Foreskin melanocyte (primary cell): ENCODE measurements at places on chromosomes 1 and 21.

DNA sequence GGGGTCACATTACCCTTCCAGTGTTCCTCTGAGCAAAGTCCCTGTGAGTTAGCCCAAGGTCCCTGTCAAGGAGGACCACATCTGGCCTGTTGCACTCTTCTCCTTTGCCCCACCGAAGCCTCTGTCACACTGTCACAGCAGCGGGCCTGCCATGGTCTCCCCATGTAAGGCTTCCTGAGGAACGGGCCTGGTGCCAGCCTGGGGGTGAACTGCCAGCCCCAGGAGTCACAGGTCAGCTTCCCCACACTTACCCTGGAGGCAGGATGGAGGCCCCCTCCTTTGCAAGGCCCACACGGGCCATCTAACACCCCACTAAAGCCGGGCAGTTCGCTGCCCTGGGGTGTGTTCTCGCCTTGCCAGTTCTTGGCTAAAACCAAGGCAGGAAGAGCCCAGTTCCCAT, 14.1 kb downstream of the TNFRSF1B start:
- no peak for DNase-seq

DNA sequence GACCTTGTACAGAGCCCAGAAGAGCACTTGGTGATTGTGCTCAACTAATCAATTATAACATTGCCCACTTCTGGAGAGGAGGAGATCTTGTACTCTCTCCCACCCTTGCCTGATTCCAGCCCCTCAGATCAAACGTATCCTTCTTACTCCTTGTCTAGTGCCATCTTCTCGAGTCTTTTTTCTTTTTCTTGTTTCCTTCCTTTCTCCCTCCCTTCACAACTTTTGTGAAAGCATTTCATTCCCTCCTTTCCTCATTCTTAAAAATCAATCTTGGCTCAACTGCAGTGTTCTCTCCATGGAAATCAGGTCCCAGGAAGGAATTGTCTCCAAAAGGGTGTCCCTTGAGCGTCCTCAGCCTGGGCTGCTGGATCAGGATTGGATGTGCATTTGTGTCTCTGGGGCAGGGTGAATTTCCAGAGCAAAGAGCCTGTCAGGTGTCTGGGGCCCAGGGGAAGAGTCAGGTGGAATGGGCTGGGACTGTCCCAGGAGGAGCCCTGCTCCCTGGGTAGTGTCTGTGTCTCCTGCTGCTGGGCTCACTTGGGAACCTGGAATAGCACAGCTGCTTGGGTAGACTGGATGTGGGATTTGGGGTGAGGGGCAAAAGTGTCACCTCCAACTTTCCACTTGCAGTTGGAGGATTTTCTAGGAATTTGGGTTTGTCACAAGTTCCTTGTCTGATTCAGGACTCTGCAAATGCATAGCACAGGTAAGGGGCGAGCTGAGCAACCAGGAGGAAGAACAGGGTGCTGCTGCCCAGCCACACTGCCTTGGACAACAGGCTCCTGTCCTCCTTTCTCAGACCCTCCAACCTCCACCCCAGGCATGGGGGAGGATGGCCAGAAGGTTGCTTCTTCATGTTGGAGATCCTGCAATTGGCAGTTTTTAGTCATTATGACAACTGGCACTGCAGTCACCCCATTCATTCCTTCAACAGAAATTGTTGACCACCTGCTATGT, 3.3 kb downstream of the SOX13 start:
- no peak for DNase-seq

DNA sequence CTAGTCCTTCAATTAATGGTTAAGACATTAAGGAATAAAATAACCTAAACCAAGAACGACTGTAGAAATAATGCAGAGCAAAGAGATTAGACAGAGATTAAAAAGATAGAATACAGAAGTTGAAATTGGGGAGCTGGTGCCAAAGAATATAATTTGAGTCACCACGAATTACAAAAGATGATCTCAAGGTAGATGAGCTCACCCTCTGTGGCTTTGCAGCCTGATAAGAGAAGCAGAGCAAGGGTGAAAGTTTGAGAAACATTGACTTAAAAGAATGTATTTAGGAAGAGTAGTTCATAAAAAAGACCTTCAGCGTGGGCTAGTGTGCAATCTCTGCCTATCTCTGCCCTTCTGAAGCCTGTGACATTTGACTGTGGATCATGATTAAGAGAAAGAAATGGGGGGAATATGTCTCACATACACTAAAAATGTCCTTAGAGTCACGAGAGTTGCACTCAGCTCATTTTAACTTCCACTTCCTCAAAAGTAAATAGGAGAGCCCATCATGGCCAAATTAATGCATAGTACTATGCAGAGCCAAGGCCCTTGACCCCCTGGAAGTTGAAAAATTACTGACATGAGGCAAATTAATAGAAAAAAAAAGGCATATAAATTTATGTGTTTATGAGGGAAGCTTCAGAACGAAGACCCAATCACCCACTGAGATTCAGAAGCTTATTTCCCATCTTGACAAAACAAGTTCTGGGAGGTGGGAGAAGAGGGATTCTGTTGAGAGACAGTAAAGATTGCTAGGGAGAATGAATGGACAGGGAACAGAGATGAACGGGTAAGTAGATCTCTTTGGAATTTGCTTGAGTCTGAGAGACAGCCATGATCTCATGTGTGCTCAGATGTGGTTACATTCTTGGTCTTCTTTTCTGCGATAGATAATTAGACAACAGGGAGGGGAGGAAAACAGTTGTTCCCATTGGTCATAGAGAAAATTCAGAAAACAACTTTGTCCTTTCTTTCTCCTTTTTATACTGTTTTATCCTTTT, 395.4 kb upstream of the LRRC7 start:
- DNase-seq, result no peak

- no peak for DNase-seq
Measured at GRCh38 chr1:185861630-185862029, 127.4 kb downstream of the HMCN1 start.
